ENCODE measurements at places on chromosomes 16 and 17. TPM values are rescaled to one million over a fixed set of nuclear protein-coding genes. Genes with fewer than 3 reads are reported as not detected.

CAVIN1 gene
- 54.3 TPM for total RNA-seq

DNA sequence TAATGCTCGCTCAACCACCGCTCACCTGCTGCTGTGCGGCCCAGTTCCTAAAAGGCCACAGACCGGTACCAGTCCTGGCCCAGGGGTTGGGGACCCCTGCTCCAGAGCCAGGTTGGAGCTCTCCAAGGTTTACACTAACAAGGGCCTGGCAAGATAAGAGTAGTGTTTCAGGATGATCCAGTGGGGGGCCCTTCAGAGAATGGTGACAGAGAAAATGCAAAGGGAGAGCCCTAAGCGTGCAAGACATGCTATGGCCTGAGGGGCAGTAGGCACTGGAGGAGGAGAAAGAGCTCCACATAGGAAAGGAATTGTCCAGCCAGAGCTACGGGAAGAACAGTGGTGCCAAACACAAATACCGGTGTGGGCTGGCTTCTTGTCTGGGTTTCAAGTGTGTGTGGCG, 233.4 kb downstream of the STX8 start:
- no peak for DNase-seq

TNK1 gene
- 8.2 TPM for total RNA-seq

GRCh38 chr16:72357910-72358309, 186.0 kb upstream of the PMFBP1 start:
- no peak for DNase-seq

SULT1A4 gene
- total RNA-seq: 3.2 TPM
